Stimulated activated CD8-positive, alpha-beta memory T cell treated with anti-CD3 and anti-CD28 coated beads, Interleukin-12 subunit alpha, Interleukin-12 subunit beta, amount 100 ng/mL, for 1 hour (primary cell): ENCODE measurements at places on chromosomes 7 and 10.

DNA sequence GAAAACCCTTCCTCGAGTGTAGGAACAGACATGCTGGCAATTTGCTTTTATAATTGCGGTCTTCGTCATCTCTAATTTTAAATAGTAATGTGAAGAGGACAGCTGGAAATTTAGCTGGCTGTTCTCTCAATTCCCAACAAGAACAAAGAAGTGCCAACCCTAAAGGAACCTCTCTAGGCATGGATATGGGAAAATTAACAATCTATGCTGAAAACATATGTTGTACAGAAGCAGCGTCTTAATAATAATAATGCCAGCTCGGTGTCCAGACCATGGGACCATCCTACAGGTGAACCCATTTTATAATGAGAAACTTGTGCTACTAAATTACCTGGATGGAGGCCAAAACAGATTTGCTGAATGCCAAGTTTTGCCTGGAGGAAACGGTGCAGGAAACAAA lies 641.4 kb upstream of the MGMT start:
- DNase-seq: no peak

GRCh38 chr10:71270301-71271220 lies 48.5 kb upstream of the SLC29A3 start:
- DNase-seq: no peak

GRCh38 chr10:15341502-15342128 lies 29.5 kb downstream of the FAM171A1 start:
- no peak for DNase-seq

DNA sequence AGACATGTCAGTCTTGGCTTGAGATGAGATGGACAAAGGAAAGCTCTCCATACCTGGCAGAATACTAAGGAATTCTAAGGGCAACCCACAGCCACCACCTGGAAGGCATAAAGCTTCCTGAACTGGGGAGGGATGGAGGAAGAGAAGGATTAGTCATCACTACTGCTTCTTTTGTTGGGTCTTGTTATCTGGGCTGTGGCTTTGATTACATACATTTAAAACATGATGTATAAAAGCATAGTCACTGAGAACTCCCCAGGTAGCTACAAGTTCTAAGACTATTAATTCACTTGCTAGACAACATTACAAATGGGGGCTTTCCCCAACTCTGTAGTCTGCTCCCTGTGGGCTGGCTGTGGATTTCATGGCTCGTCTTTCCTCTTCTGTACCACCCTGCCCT lies 58.2 kb downstream of the RBM33 start:
- no peak for DNase-seq

GRCh38 chr10:17734432-17735080 lies 17.4 kb upstream of the TMEM236 start:
- DNase-seq: no peak

DNA sequence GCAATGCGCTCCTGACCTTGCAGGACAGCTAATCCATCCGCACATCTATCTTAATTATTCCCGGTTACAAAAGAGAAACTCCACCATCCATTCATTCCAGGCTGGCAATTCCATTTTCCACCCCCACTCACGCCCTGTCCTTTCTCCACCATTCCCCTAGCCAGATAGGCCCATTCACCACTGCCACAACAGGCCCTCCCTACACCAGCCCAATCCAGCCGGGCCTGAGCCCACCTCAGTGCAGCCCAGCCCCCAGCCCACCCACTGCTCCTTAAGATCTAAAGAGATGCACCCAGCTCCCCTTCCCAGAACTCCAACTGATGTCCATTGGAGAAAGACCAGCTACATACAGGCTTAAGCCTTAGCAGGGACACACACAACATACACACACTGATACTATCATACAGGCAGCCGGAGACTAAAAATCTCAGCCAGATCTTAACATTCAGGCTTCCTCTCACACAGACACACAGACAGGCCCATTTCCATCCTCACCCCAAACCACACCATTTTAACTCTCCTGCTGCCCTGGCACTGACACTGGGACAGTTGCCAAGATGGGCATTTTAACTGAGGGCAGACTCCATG lies 38.0 kb upstream of the PAX2 start:
- no peak for DNase-seq

DNA sequence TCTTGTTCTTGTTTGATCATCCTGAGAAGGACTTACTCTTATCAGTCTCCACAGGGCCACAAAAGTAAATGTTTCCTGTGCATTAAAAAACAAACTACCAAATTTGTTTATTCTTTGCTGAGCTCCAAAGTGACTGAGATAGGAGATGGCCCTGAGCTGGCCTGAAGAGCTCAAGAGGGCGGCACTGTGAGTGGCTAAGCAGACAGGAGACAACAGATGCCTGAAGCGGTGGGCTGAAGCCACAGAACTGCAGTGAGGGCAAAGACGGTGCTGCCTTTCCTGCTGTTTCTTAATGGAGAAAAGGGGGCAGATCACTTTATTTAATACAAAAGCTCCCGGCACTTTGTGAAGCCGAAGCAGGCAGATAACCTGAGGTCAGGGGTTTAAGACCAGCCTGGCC lies 379.6 kb downstream of the ARL4A start:
- no peak for DNase-seq

- no peak for DNase-seq
Measured at GRCh38 chr10:23533212-23533611, 94.3 kb downstream of the OTUD1 start.
